ENCODE measurements at places on chromosomes 16 and 17.
A peak's percentile ranks its signal among the peaks of the same experiment; 100 is the strongest.

DNA sequence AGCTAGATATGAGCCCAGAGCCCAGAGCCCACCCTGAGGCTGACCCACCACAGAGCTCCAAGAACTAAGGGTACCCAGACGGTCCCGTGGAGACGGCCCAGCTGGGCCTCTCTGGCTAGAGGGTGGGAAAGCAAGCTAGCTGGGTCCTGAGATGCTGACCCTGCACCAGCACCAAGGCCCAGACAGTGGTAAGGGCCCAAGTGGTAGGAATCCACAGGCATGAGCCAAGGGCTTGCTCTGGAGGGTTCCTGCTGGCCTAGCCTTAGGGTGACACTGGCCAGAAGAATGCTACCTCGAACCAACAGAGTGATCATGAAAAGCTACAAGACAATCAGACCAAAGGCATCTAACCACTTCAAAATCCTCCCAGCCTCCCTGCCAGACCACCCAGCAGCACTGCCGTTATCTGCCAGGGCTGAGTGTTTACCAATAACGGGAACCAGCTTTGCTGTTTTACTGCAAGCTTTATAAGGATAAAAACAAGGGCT, 13.2 kb downstream of the HIC1 start:
- DNase-seq: no peak

DNA sequence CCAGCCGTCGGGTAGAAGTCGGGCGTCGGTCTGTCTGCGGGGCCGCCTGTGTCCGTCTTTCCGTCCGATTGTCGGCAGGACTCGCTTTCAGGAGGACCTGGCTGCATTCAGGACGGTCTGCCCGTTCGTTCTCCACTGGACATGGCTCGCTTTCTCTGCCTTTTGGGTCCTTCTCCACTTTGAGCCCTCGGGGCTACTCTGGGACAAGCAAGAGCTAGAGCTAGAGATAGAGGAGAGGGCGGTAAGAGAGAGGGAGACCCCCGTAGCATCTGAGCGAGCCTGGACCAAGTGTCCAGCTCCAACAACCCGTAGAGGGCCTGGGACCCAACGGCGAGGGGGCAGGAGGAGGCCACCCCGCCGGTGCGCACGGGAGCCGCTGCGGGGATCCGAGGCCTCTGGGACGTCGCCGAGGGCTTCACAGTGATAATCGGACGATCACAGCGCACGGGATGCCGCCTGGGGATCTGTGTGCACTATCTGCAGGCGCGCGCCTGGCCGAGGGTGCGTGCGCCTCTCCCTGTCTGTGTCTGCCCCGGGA, 4.5 kb downstream of the TBX4 start:
- DNase-seq: no peak

DNA sequence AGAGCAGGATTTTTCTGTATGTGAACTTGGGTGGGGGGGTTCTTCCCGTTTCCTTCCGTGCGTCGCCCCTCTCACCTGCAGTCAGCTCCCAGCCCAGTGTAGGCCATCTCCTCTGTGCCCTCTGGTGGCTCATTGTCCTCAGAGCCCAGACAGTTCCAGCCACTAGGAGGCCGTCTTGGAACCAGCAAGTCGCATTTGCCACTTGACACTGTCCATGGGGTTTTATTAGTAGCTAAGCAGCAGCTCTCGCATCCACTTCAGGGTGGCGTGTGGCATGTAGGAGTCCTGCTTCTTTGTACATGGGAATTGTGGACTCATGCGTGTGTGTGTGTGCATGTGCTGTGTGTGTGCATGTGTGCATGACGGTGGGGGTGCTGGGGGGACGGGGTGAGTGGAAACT, 74.0 kb downstream of the SEC14L1 start:
- DNase-seq: no peak

DNA sequence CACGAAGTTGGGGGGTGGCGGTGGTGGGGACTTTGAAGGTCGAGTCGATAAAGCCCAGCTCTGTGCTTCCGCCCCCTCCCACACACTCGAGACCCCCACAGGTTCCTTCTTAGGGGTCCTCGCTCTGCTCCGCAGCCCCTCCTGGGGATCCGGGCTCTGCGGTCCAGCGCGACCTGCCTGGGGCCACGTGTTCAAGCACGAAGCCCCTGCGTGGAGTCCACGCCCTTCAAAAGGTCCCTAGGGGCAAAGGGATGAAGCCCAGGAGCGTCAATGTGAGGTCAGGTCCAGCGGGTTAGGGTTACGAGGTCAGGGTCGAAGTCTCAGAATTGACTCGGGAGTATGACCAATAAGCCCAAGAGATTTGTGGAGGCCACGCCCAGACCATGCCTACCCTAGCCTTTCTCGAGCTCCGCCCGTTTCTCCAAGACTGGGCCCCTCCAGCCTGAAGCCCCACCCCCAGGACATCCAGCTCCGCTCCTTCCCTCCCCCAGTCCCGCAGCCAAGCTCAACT, 786 bp upstream of the CACNA1G start:
- peak; percentile 33 for DNase-seq
